ENCODE measurements at places on chromosomes 13 and 19.
A peak's percentile ranks its signal among the peaks of the same experiment; 100 is the strongest.

DNA sequence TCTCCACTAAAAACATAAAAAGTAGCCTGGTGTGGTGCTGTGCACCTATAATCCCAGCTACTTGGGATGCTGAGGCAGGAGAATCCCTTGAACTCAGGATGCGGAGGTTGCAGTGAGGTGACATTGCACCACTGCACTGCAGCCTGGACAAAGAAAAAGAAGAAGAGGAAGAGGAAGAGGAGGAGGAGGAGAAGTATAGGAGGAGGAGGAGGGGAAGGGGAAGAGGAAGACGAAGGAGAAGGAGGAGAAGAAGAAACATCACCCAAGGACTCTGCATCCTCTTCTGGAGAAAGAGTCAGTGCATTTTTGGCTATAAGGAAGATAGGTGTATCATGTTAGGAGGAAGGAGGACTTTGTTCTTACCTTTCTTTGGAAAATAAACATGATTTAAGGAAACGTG, 13.0 kb upstream of the FPR3 start:
- DNase-seq = no peak
- no peaks in the 10 kb centered on the region for H3K36me3 ChIP-seq
- H3K4me1 ChIP-seq = peaks cover 2% of the 10 kb centered on the region
- H3K4me3 ChIP-seq = no peak overlapping the region
- peaks cover 8% of the 10 kb centered on the region for H3K27me3 ChIP-seq

DNA sequence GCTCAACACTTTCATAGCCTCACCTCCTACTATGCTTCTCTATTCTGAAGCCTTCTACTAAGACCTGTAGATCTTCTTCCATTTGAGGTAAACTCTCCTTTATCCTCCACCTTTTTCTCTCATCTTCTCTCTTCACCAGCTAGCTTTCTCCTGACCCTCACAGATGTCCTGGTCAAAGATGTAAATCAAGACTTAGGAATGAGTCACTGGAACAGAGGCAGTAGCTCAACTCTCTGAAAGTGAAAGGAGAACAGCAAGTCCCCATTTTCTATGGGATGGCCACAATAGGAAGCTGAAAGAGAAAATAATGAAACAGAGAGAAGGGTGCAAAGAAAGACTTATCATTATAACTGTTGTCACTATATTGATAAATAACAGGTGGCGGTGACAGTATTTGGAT, 86.1 kb upstream of the DOCK9 start:
- no peak for DNase-seq
- no peaks in the 10 kb centered on the region for H3K36me3 ChIP-seq
- H3K4me1 ChIP-seq = peaks cover 28% of the 10 kb centered on the region
- H3K27me3 ChIP-seq = no peaks in the 10 kb centered on the region

DNA sequence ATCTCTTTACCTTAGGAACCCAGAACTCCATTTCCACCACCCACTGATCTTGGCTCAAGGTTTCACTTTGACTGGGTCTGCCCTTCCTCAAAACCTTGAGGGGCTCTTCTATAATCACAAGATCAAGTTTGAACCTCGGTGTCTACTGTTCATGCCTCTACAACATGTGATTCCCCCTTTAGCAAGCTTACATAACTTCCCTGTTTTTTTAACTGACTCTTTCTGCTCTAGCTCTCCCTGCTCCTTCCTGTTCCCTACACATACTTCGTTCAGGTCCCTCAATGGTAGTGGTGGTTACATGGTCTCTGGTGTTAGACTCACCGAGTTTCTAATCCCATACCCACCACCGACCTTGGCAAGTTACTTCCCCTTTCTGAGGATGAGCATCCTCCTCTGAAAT, 26.7 kb downstream of the CEACAM8 start:
- peaks cover 18% of the 10 kb centered on the region for H3K27me3 ChIP-seq
- H3K4me1 ChIP-seq = no peaks in the 10 kb centered on the region
- H3K36me3 ChIP-seq = no peaks in the 10 kb centered on the region
- DNase-seq = no peak

- H3K4me1 ChIP-seq = no peaks in the 10 kb centered on the region
- no peaks in the 10 kb centered on the region for H3K36me3 ChIP-seq
- no peak overlapping the region for H3K4me3 ChIP-seq
- no peak overlapping the region for H3K27ac ChIP-seq
Measured at GRCh38 chr13:71368336-71368735, 498.7 kb downstream of the DACH1 start.

DNA sequence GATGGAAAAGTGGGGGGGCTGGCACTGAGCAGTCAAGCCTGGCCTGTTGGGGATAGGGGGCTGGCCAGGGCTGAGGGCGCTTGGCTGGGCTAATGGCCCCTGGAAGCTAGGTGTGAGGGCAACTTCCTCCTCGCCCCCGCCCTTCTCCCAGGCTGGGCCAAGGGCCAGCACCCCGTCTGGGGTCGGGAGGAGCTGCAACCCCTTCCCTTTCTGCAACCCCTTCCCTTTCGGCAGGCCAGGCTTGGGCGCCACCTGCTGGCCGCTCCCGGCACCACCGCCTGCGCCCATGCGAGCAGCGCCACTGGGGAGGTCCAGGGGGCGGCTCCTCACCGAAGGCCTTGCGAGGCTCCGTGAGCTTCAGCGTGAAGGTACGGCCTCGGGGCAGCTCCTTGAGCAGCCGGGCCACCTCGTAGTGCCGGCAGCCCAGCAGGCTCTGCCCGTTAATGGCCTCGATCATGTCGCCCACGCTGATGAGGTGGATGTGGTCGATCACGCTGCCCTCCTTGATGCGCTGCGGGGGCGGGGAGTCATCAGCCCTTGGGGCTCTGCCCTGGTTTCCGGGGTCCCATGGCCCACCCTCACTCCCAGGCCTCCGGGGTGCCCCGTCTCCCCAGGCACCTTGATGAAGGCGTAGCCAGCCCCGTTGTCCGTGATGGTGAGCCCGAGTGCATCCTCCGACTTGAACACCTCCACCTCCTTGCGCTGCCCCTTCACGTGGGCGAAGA, 5.0 kb upstream of the PTGER1 start:
- DNase-seq = peak; percentile 91
- H3K4me3 ChIP-seq = no peak overlapping the region
- no peak overlapping the region for H3K27ac ChIP-seq
- peaks cover 9% of the 10 kb centered on the region for H3K36me3 ChIP-seq
- H3K27me3 ChIP-seq = no peaks in the 10 kb centered on the region

DNA sequence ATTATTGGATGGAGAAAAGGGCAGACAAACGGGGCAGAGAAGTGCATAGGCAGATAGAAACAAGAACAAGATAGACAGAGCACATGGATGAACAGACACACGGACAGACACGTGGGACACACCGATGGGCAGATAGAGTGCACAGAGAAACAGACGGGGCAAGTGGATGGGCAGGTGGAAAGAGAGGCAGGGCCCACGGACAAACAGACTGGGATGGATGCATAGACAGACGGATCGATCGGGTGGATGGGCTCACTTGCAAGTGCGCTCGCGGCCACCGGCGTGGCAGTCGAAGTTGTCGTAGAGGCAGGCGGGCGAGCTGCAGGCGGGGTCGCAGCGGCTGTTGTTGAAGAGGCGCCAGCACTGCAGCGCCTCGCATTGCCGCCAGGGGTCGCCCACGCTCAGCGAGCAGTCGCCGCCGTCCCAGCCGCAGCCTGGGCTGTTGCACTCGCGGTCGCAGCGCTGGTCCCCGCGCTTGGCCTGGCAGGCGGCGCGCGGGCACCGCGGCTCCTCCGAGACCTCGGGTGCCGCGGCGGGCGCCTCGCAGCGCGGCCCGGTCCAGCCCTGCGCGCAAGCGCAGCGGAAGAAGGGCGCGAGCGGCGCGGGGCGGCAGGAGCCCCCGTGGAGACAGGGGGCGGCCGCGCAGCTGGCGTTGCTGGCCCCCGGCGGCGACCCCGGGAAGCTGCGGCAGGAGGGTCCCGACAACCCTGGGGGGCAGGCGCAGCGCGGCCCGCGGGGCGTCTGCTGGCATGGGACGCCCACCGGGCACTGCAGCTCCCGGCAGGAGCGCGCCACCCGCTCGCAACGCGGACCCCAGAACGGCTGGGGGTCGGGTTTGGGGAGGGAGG, 23.3 kb downstream of the NOTCH3 start:
- peaks cover 28% of the 10 kb centered on the region for H3K36me3 ChIP-seq
- H3K4me1 ChIP-seq = peaks cover 5% of the 10 kb centered on the region
- DNase-seq = peak; percentile 94
- H3K4me3 ChIP-seq = peak overlapping the region; percentile 51
- no peaks in the 10 kb centered on the region for H3K27me3 ChIP-seq

- H3K27me3 ChIP-seq = no peaks in the 10 kb centered on the region
- no peak overlapping the region for H3K4me3 ChIP-seq
- H3K4me1 ChIP-seq = peaks cover 7% of the 10 kb centered on the region
- H3K36me3 ChIP-seq = no peaks in the 10 kb centered on the region
- no peak for DNase-seq
- H3K27ac ChIP-seq = no peak overlapping the region
Measured at GRCh38 chr19:29098863-29099481, 114.0 kb downstream of the UQCRFS1 start.
